ENCODE measurements at places on chromosomes 11 and 22.
A peak's percentile ranks its signal among the peaks of the same experiment; 100 is the strongest.

GRCh38 chr22:35540595-35541253, at the start of gene RASD2:
RASD2 (plus strand) TSS chr22:35540831; CDS start chr22:35546810, 5,979 bp downstream.
- DNase-seq, result peak; percentile 43

- no peak for DNase-seq
These were observed 1296.6 kb downstream of the BRD1 start for GRCh38 chr22:48531108-48531507.

DNA sequence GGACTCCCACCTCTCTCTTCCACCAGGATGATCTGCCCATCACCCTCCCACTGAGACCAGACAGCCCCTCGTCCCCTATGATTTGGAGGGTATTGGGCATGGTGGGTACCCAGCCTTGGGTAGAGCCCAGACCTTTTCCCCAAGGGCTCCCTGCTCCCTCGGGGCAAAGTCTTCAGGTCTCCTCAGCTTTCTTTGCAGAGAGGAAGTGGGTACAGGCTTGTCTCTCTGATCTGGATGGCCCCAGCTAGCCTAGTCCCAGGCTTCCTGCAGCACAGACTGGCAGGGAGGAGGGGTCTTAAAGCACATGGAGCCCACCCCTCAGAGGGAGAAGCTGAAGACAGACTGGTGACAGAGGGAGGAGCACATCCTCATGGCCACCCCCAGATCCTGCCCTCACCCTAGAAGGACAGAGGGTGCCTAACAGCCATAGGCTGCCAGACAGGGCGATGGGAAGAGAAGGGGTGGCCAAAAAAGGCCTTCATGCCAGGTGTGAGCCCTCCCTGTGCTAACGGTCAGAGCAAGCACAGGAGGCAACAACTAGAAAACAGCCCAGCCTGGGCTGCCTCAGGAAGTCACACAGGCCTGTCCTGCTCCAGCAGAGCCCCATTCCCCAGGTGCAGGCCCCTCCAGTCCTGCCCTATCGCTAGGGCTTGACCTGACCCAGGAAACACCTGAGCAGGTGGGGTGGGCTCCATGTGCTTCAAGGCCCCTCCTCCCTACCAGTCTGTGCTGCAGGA, 30.4 kb downstream of the SLC22A12 start:
- no peak for DNase-seq

- DNase-seq, result no peak
These were observed 10.2 kb downstream of the MN1 start for GRCh38 chr22:27791159-27791858.

GRCh38 chr11:11076879-11077278, 219.0 kb upstream of the ZBED5 start:
- DNase-seq, result no peak

DNA sequence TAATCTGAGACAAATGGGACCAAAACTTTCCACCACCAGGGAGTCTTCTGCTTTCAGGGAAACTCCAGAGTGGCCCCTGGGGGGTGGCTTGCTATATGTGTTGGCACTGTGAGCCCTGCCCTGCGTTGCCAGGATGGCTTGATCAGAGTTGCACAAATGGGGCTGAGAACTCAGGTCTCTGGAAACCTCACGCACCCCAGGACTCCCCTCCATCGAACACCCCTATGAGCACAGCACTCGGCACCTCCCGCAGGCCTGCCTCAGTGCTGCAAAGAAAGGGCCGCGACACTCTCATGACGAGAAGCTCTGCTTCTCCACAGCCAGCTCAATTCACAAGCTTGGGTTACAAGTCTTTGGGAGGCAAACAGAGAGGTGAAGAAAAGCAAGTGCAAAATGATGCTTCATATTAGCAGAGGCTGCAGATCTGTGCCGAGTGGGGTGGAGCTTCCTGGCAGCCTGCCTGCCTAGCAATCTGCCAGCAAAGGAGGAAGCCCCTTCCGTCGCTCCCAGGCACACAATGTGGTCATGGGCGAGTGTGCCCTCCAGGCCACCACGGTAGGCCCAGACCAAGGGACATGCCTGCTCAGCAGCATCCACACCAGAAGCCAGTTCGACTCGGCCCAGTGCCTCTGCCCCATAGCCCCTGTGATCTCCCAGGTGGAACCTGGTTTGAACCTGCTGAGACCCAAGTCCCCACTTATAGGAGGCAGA, 55.7 kb downstream of the MYH9 start:
- peak; percentile 47 for DNase-seq

- DNase-seq, result no peak
These were observed 19.5 kb downstream of the AQP11 start for GRCh38 chr11:77609234-77609633.

Measured in activated CD4-positive, CD25-positive, alpha-beta regulatory T cell treated with anti-CD3 and anti-CD28 coated beads, Interleukin-2, amount 50 U/mL, for 72 hours (primary cell).